ENCODE measurements at places on chromosomes 7 and 10.
A peak's percentile ranks its signal among the peaks of the same experiment; 100 is the strongest.

- no peak for DNase-seq
These were observed 57.2 kb upstream of the LYZL2 start for GRCh38 chr10:30686708-30687107.

- no peak for DNase-seq
These were observed 26.7 kb upstream of the FGFR2 start for GRCh38 chr10:121624836-121625486.

DNA sequence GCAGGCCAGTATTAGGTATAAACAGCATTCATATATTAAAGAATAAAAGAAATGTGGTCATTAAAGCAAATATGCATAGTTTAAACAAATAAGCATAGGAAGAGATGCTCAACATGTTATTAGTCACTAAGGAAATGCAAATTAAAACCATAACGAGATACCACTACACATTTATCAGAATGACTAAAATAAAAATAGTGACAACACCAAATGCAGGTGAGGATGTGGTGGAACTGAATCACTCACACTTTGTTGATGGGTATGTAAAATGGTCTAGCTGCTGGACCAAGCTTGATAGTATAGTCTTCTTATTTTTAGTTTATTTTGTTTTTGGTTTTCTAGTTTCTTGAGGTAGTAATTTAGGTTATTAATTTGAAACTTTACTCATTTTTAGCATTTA lies 242.9 kb downstream of the HGF start:
- no peak for DNase-seq

DNA sequence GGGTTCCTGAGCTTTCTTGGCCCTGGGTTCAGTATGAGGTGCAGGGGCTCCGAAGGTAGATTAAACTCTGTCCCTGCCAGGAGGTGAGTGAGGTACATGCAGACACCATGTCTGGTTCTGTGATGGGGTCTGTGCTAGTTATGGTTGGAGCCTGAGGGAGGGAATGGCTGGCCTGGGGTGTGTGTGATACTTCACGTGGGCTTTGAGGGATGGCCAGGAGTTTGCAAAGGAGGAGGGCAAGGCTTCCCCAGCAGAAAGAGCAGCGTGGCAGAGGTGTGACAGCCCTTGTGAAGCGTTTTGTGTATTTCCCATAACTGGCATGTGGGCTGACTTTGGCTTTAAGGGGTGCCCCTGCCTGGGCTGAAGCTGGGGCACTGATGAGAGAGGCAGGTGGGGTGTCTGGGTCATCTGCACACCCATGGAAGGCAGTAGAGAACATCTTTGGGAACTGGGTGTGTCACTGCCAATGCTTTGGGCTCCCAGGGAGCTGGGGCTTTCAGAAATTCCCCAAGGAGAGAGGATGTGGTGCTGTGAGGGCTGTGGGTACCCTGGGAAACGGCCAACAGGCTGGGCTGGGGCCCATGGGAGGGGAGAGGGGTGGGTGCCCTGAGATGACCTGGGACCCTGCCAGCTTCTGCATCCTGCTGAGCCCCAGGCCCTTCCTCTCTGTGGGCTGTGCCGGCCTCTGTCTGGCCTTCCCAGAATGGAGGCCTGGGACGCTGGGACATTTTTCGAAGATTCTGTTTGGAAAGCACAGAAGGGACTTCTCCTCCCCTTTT lies 4.6 kb downstream of the PALD1 start:
- DNase-seq, result peak; percentile 53

GRCh38 chr10:104254493-104255310 lies at the start of gene GSTO1:
TSS of gene GSTO1 (plus strand) at chr10:104254892. CDS start at chr10:104254929, 37 bp downstream.
- peak; percentile 92 for DNase-seq

DNA sequence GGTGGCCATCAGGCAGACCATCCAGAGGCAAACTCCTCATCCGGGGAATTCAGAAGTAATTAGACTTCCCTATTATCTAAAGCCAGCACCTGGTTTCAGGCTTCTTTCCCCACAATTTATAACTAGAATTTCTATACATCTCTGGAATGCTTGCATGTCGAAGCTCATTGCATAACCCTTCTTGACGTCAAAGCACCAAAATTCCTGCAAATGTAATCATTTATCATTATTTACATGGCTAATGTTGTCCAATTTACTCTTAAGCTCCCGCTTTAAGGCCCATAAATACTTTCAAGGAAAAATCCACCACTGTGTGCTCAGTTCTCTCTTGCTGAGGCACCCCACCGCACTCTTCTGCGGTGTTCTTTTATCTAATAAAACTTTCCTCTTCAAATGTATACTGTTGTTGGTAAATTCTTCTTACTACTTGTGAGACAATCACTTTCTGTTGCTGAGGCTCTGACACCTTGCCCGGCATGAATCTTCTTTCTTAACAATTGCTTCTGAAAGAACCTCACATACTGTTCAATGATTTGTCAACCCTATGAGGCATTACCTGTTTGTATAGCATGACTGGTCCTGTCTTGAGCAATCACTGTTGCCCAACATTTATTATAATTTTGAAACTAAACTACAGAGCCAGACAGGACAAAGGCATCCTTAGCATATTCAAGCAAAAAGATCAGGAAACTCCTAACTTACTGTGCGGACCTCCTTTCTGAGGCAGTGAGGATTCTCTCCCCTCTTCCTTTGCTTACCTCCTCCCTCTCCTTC lies 17.4 kb upstream of the GPR141 start:
- no peak for DNase-seq

GRCh38 chr10:1050145-1050544 lies 1.2 kb upstream of the IDI1 start:
- DNase-seq, result no peak

DNA sequence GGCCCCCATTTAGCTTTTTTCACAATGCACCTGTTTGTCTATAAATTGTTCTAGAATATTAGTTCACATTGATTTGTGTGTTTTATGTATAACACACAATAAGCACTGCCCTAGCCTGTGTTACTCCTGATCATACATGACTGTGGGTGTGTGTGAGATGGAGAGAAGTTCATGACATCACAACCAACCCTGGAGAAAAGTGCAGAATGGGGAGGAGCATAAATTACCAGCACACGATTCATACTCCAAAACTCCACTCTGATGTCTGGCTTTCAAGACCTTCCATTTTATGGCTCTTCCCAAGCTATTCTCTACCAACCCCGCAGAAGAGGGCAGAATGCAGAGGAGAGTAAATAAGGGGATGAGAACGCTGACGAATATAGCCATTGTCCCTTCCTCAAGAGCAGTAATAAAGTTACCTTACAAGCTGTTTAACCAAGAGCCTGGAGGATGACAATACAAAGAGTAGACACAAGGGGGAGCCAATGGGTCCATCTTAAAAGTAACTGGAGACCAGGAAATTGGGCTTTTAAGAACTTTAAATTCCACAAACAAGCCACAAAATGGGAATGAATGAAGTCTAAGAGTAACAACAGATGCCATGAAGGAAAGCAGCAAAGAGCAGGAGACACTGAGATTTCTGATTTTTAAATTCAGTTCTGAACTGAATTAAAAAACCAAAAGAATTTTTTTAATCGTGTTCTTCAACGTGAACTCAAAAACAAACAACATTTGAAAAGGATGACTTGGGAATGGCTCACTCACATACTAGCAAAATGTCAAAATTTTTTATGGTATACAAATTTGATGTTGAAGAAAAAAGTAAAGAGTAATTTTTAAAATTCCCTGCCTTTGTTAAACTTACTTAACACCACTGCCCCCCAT lies 159.6 kb downstream of the PARD3 start:
- DNase-seq, result no peak

DNA sequence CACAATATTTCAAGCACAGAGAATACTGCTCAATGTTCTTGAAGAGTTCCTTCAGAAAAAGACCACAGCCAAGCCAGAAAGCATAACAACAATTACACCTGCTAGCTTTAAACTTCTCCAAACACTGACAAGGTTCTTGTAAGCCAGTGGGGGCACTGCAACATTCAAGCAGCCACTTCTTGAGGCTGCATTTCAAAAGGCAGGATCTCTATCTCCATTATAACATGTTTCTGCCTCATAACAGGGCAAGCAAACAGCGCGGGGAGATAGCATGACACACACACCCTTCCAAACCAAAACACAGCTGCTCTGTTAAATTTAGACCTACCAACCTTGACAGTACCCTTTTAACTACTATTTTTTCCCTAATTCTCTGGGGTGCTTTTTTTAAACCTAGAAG lies 30.8 kb downstream of the CHCHD3 start:
- DNase-seq, result no peak

DNA sequence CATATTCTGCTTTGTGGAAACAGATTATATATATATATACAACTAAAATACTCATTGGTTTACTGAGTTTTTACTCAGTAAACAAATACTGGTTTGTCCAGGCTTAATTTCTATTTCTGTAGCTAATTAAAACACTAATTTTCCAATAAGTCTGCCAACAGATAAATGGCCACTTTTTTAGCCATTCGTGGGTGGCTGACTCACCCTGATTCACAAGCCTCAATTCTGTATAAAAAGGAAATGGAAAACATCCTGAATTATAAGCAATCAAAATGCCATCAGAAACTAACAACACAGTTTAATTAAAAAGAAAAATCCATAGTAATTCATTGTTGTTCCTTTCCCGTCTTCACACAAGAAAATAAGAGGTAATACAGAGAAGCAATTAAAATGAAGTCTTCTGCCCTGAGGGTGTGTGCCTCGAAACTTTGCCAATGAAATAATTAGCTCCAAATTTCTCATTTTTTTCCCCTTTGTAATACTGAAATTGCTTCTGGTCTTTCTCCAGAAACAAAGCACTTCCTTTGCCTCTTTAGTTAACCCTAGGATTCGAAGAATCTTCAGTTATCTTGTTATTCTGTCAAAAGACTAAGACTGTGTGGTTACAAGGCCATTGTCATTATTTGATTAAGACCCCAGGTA lies 118.7 kb upstream of the PTN start:
- DNase-seq, result no peak

Measured in Right ventricle myocardium inferior (tissue), 1 donor.